Cerebellum (tissue), 4 donors: ENCODE measurements at places on chromosomes 3 and 15.

- no peak for DNase-seq
Observed at GRCh38 chr15:52262364-52262763, 33.2 kb downstream of the MYO5C start.

GRCh38 chr3:108006881-108007331 lies 83.9 kb downstream of the CD47 start:
- DNase-seq: peak; percentile 21

DNA sequence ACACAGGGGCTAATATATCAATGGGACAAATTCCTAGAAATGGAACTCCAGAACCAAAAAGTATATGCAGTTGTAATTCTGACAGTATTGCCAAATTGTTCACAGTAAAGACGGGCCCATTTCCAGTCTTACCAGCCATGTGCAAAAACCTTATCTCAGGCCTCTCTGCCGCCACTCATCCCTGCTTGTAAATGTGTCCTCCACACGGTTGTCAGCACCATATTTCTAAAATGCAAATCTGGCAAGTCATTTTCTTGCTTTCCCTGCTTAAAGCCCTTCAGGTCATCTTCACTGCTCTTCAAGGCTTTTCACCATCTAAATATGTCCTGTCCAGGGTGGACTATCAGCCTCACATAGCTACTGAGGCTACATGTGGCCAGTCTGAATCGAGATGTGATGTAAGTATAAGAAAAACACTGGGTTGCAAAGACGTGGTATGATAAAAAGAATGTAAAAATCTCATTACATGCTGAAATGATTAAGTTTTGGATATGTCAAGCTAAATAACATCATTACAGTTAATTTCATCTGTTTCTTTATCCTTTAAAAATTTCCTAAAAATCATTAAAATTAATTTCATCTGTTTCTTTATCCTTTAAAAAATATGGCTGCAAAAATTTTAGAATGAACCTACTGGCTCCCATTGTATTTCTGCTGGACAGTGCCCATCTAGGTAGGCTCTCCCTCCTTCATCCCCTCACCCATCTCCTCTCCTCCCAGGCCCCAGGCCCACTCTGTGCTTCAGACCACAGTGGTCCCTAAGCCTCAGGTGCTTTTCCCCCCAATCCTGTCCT lies 980 bp downstream of the PARP9 start:
- no peak for DNase-seq

GRCh38 chr3:170656284-170656683 lies 70.4 kb upstream of the SLC7A14 start:
- no peak for DNase-seq

GRCh38 chr3:129231331-129232119 lies 17.9 kb upstream of the COPG1 start:
- no peak for DNase-seq

GRCh38 chr3:187994221-187995042 lies 159.5 kb upstream of the LPP start:
- DNase-seq: no peak

DNA sequence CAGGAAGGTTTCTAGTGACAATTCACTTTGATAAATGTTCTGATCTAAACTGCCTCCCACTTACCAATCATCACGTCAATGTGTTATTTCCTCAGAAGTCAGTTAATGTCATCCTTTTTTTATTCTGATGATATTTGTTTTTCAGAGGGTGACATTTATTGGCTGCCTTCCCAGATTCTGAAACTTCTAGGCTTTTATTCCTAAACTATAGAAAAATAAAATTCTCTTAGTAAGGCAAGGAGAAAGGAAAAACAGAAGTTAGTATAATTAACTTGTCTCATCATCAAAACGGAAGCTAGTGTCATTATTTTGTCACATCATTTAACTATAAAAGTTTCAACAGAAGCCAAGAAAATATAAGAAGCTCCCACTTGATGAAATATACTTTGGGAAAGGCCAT lies 100.0 kb upstream of the C3orf80 start:
- DNase-seq: no peak

GRCh38 chr3:83513051-83513450 lies 1445.7 kb upstream of the CADM2 start:
- no peak for DNase-seq

GRCh38 chr3:140545197-140545596 lies 132.7 kb upstream of the TRIM42 start:
- no peak for DNase-seq

GRCh38 chr3:16313886-16314645 lies 49.1 kb downstream of the OXNAD1 start:
- DNase-seq: no peak

DNA sequence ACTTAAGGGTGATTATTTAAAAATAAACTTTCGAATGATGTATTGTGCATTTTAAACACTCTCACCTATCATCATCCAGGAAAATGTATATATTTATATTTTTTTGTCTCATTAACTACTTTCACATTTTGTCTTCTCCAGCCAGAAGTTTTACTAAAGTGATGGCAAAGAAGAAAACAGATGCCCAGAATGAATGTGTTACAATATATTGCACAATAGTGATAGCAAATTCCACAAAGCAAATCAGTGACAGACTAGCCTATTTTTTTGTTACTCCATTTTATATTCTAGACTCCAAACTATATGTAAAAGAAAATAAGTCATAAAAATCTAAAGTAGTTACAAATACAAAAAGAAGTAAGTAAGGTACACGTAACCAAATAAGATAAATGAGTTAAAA lies 414.7 kb downstream of the EPHA3 start:
- DNase-seq: no peak

DNA sequence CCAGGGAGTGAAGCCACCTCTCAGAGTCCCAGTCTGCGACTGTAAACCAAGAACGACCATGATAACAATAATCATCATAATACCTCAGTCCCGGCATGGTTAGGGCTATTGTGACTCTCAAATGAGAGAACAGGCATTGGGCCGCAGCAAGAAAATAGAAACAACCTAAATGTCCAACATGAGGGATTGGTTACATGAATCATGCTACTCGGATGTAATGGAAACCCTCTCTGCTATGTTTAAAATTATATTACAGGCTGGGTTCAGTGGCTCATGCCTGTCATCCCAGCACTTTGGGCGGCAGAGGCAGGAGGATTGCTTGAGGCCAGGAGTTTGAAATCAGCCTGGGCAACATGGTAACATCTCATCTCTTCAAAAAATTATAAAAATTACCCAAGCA lies 2.8 kb downstream of the CPN2 start:
- DNase-seq: no peak

- no peak for DNase-seq
Observed at GRCh38 chr3:49257187-49257586, 19.8 kb downstream of the C3orf62 start.

DNA sequence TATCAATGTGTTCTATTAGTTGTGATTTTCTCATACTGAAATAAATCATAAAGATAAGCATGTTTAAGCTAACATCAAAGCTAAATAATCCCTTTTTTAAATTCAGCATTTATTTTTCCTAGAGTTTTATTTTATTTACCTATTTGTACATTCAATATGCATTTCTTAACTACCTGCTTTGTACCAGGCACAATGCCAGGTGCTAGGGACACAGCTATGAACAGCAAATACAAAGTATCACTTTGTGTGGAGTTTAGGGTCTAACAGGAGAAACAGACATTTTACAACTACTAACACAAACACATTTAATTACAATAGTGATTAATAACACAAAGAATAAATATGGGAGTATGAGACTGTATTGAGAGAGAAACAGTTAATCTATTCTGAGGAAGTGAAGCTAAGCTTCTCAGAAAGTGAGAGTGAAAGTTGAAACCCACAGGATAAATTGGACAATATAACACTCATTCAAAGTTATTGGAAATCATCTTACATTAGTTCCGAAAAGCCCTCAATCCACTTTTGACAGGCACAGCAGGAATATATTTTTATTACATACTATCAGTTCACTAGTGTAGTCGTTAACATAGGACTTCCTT lies 159.6 kb downstream of the GBE1 start:
- DNase-seq: no peak

GRCh38 chr15:98817745-98818144 lies 169.4 kb downstream of the IGF1R start:
- DNase-seq: no peak

DNA sequence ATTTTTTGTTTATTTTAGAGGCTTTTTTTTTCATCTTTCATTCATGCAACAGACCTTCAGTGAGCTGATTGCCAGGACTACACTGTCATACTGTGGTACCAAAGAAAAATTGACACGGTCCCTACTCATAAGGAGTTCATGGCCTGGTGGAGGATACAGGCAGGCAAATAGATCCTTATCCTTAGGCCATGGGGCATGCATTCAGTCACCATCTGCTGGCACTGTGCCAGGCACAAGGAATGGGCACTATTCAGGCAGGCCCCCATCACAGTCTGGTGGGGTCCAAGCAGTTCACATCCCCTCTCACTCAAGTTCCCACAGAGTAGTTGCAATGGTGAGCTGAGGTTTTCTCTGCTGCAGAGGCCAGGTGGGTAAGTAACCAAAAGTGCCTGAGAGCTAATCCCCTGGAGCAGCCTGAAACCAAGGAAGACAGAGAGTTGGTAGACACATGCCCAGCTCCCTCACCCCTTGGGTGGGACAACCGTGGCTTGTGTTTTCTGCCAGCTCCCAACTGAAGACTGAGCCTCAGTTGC lies 17.3 kb downstream of the CISH start:
- DNase-seq: no peak

- DNase-seq: no peak
Observed at GRCh38 chr3:133992951-133993620, 36.6 kb downstream of the SLCO2A1 start.

DNA sequence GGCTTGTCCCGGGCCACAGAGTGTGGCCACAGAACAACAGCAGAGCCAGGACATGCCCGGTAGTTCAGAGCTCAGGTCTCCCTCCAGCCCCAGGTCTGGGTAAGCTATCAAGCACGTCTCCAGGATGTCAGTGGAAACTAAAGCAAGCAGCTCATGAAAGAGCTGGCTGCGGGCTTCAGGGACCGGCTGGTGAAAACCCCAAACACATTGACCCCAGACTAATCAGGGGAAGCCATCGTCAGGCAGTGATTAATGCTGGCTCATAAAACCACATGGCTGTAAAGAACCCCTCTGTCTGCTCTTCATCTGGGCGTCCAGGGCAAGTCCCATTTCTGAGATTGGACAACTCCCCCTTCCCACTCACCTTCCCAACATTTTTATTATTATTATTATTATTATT lies 37.8 kb downstream of the LMCD1 start:
- no peak for DNase-seq

DNA sequence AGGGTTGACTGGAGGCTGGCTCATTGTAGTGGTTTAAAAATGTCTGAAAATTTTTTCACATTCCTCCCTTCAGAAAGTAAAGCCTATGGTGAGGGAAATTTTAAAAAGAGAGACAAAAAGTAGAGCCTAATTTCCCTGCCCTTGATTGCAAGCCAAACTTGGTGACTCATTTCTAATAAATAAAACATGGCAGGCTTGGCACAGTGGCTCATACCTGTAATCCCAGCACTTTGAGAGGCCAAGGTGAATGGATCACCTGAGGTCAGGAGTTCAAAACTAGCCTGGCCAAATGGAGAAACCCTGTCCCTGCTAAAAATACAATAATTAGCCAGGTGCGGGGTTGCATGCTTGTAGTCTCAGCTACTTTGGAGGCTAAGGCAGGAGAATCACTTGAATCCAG lies 18.9 kb upstream of the ARRDC4 start:
- DNase-seq: no peak

DNA sequence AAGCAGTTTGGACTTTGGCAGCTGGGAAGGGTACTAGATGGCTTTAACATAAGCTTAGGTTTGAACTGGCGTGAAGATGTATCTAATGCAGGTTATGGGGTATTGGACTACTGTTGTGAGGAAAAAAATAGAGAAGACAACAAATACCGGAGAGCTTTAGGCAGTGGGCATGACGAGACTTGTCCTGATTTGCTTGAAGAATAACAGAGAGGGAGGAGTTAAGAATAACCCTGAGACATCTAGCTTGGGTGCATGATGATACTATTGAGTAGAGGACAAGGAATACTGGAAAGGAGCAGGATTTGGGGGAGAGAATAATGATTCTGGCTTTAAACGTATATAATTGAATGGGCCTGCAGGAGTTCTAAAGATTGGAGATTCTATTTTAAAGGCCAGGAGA lies 249.5 kb upstream of the AZI2 start:
- no peak for DNase-seq

DNA sequence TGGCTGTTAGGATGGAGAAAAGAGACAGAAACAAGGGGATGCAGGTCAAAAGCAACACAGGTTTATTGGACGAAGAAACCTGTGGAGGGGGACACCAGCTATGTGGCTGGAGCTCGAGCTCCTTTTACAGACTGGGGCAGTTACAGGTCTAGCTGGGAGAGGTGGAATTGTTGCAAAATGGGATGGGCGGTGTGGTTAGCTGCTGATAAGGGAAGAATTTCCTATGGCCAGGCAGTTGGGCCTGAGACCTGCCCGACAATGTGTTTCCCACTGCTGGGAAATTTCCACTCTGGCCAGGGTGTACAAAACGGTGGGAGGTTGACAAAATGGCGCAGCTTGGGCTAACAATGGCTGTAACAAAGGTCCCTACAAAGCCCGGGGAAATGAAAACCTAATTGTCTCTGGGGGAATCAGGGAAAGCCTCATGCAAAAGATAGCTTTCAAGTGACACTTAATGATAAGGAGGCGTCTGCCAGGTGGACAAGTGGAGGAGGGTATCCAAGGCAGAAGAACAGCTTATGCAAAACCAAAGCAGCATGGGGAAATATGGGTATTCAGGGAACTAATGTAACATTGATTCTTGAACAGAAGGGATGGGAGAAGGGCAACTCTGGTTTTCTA lies 137.4 kb upstream of the SGO1 start:
- DNase-seq: no peak

DNA sequence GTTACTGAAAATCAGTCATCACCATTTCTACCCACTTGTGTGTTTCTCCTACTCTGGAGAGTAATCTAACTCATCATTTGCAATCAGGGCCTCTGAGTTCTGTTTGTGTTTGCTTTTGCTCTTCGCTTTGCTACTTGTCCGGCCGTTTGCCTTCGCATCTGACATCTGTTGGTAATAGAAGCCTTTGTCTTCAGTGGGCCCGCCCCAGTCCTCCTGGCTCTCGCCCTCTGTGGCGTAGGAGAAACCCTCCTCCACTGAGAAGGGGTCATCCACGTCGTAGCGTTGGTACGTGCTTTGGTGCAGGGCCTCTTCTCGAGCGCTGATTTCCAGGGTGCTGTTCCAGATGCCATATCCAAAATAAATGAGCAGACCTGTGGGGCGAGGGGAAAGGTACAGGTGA lies 48.3 kb downstream of the CLDN11 start:
- DNase-seq: no peak

GRCh38 chr3:53525765-53526703 lies 31.6 kb downstream of the CACNA1D start:
- no peak for DNase-seq

DNA sequence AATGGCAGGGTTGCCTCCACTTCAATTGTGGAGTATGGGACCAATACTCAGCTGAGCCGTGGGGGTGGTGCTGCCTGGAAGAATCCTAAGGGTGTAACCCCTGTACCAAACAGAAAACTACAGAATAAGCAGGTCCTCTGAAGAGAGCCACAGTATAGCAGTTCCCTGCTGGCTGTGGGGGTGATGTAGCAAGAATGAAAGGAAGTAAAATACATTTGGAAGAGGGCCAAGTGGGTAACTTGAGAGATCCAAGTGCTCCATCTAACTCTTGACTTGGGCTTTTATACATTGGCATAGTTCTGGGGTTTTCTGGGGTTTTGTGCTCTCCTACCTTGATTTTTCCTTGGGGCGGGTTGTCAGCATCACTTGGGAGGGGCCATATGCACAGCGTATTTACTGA lies 341.4 kb downstream of the OTOL1 start:
- DNase-seq: no peak
